ENCODE measurements at places on chromosomes 12 and 14.
A peak's percentile ranks its signal among the peaks of the same experiment; 100 is the strongest.

- H3K4me1 ChIP-seq: no peaks in the 10 kb centered on the region
- no peak overlapping the region for H3K4me3 ChIP-seq
- DNase-seq: no peak
- H3K27me3 ChIP-seq: no peaks in the 10 kb centered on the region
Observed at GRCh38 chr12:100986595-100987547, 192.3 kb downstream of the ANO4 start.

DNA sequence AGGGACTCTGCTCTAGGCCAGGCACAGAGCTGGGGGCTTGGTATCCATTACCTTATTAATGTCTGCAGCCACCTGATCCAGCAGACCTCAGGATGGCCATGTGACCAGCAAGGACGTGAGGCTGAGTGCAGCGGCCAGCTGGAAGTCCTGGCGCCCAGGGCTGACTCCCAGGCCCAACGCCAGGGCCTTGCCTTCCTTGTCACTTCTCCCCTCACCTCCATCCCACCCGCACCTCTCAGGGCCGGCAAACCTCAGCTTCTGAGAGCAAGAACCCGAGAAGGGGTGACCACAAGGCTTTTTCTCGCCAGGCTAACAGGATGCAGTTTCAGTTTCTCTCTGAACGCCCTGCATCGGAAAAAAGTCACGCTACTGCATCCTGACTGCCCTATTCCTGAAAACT is 15.4 kb downstream of the RAB35 start:
- H3K27me3 ChIP-seq: no peaks in the 10 kb centered on the region
- H3K4me3 ChIP-seq: no peak overlapping the region
- peaks cover 51% of the 10 kb centered on the region for H3K36me3 ChIP-seq

DNA sequence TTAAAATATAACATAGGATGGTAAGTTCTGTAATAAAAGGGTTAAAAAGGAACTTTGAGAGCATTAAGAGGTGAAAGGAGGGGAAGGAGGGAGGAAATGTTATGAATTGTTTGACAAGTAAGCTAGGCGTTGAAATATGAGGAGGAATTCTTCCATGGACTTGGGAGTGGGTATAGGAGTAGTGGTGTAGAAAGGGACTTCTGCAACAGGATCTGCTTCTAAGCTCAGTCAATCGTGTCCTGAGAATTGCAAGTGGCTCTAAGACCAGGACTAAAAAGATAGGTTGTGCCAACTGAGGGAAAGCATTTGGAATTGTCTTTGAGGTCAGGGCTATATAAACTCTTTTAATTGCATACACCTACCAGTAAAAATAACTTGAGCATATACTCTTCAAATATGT is 74.1 kb upstream of the SLC38A2 start:
- H3K4me3 ChIP-seq: no peak overlapping the region
- no peaks in the 10 kb centered on the region for H3K36me3 ChIP-seq
- no peak overlapping the region for H3K27ac ChIP-seq
- H3K4me1 ChIP-seq: peaks cover 31% of the 10 kb centered on the region

DNA sequence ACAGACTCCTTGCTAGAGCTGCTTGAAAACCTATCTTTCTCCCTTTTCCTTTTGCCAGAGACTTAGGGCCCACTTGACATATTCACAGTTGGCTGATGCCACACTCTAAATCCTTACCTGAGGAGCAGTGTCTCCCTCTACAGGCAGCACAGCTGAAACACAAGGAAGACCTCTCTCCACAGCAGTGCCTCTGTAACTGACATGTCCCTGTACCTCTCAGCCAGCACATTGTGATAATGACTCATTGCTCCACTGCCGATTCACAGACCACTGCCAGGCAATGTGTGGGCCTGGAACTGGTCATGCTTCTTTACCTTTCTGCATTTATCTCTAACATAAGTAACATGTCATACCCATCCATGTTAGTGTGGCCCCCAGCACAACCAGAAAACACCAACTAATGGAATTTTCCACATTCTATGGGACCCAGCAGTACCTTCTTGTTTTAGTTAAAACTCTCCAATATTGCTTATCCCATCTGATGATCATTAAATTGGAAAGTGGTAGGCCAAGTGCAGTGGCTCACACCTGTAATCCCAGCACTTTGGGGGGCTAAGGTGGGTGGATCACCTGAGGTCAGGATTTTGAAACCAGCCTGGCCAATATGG is 56.5 kb downstream of the GTF2A1 start:
- H3K36me3 ChIP-seq: no peaks in the 10 kb centered on the region
- no peak overlapping the region for H3K27ac ChIP-seq
- no peak overlapping the region for H3K4me3 ChIP-seq
- no peaks in the 10 kb centered on the region for H3K27me3 ChIP-seq

- no peak overlapping the region for H3K27ac ChIP-seq
- peaks cover 4% of the 10 kb centered on the region for H3K4me1 ChIP-seq
- H3K36me3 ChIP-seq: no peaks in the 10 kb centered on the region
- H3K27me3 ChIP-seq: no peaks in the 10 kb centered on the region
Observed at GRCh38 chr12:97142737-97143410, 235.8 kb downstream of the NEDD1 start.

DNA sequence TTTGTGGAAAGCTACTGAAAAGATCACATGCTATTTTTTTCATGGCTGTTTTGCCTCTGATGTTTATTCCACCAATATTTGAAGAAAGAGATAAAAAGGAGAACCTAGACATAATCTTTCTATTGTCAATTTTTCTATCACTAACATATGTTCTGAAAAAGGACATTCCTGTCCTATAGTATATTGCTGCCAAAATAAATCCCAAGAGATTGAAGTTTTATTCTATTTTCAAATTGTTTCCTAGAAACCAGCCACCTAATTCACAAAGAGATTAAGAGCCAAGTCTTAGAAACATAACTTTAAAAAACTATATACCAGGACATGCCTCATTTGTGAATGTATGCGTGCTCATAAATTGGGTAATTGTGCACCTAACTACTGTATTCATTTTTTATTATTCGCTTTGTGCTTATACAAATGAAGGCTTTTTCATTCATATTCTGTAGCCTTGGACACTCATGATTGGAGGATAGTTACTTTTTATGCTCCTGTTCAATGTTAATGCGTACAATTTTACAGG is 200.7 kb downstream of the FUT8 start:
- H3K4me1 ChIP-seq: no peaks in the 10 kb centered on the region
- H3K27ac ChIP-seq: no peak overlapping the region

- H3K27me3 ChIP-seq: no peaks in the 10 kb centered on the region
- DNase-seq: no peak
- no peaks in the 10 kb centered on the region for H3K36me3 ChIP-seq
- H3K27ac ChIP-seq: no peak overlapping the region
- no peaks in the 10 kb centered on the region for H3K4me1 ChIP-seq
Observed at GRCh38 chr12:97404093-97404492, 58.5 kb upstream of the RMST start.

DNA sequence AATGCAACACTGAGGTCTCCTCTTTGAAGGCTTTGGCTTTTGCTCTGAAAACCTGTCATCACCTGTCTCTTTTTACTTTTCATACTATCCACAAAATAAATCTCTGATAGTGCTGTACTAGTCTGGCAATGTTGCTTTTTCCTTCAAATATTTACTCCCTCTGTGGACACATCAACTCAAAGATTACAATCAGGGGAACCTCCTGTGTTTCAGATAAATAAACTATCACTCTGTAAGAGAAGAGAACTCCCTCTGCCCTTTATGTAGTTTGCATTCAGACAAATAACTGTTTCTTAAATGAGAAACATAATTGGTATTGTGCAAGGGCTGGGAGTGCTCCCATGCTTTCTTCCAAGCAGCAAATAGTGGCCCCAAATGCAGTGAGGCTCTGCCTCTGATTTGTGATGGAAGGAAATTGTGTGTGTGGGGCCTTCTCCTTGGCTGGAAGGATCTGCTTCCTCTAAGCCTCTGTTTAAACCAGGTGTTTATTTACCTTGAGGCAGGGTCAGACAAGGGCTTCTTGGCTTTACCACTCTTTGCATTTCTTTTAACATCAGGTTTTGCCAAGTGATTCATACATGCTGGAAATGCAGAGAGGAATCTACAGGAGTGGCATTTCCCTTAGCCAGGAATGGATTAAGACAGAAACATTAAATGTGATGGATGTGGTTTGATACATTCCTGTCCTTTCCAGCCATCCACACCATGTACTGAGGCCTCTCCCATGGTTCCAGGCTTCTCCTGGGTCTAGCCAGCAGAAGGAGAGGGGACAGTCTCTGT is 69.0 kb downstream of the AKAP6 start:
- no peaks in the 10 kb centered on the region for H3K36me3 ChIP-seq
- no peak overlapping the region for H3K4me3 ChIP-seq
- no peak overlapping the region for H3K27ac ChIP-seq
- no peaks in the 10 kb centered on the region for H3K27me3 ChIP-seq
- H3K4me1 ChIP-seq: peaks cover 4% of the 10 kb centered on the region

DNA sequence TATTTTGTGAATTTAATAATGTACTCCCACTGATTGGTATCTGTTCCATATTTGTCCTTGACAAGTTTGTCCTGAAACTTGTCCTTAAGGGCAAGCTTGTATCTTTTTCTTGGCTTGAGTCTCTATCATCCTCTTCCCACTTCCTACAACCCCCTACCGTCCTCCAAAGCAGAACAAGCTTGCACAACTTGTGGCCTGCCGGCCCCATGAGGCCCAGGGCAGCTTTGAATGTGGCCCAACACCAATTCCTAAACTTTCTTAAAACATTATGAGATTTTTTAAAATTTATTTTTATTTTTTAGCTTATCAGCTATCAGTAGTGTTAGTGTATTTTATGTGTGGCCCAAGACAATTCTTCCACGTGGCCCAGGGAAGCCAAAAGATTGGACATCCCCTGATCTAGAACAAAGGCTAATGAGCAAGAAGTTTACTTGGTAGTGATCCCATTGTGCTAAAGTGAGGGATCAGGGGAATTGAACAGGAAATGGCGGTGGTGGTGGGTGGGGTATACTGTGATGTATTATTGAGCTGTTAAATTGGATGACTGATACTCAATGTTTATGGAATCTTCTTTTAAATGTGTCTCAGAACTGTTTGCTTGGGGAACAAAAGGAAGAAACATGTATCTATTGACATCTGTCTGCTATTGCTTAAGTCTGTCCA is 37.8 kb downstream of the TMX1 start:
- DNase-seq: no peak
- H3K27ac ChIP-seq: no peak overlapping the region
- H3K4me1 ChIP-seq: no peaks in the 10 kb centered on the region
- no peaks in the 10 kb centered on the region for H3K36me3 ChIP-seq

GRCh38 chr14:61335049-61335448 is 13.7 kb downstream of the PRKCH start:
- no peak overlapping the region for H3K4me3 ChIP-seq
- H3K36me3 ChIP-seq: no peaks in the 10 kb centered on the region
- no peak overlapping the region for H3K27ac ChIP-seq
- peaks cover 21% of the 10 kb centered on the region for H3K4me1 ChIP-seq
- DNase-seq: no peak

DNA sequence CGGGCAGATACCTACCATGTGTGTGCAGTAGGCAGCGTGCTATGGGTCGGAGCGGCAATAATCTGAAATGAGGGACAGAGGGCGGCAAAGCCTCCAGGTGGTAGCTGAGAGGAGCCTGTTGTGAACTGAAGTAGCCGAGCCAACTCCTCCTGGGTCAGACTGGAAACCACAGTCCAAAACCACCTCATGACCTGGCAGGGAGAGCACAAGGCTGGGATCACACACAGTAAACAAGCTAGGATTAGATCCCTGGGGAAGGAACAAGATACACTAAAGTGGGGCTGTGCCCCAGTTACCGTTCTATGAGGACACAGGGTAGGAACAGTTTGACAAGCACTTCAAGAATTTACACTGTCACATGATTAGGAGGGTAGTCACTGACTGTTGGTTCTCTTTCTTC is 49.0 kb downstream of the AREL1 start:
- DNase-seq: peak; percentile 24
- peaks cover 90% of the 10 kb centered on the region for H3K36me3 ChIP-seq
- no peak overlapping the region for H3K27ac ChIP-seq
- H3K4me3 ChIP-seq: no peak overlapping the region

- no peak overlapping the region for H3K27ac ChIP-seq
- H3K36me3 ChIP-seq: no peaks in the 10 kb centered on the region
- H3K4me3 ChIP-seq: no peak overlapping the region
- H3K4me1 ChIP-seq: peaks cover 11% of the 10 kb centered on the region
- no peaks in the 10 kb centered on the region for H3K27me3 ChIP-seq
Observed at GRCh38 chr14:100381395-100382105, 58.4 kb downstream of the SLC25A47 start.

GRCh38 chr14:104876251-104876699 is 11.2 kb downstream of the CEP170B start:
- no peak overlapping the region for H3K4me3 ChIP-seq
- no peaks in the 10 kb centered on the region for H3K4me1 ChIP-seq
- DNase-seq: peak; percentile 44
- H3K27ac ChIP-seq: no peak overlapping the region
- H3K36me3 ChIP-seq: peaks cover 4% of the 10 kb centered on the region

DNA sequence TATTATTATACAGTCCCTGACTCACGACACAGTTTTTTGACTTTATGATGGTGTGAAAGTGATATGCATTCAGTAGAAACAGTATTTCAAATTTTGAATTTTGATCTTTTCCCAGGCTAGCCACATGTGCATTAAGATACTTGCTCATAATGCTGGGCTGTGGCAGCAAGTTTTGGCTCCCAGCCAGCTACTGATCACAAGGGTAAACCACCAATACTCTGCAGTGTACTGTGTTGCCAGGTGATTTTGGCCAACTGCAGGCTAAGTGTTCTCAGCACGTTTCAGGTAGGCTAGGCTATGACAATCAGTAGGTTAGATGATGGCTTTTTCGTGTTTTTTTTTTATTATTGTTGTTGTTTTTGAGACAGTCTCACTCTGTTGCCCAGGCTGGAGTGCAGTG is 69.4 kb upstream of the ACTN1 start:
- peaks cover 79% of the 10 kb centered on the region for H3K4me1 ChIP-seq
- no peak overlapping the region for H3K4me3 ChIP-seq
- no peak overlapping the region for H3K27ac ChIP-seq

GRCh38 chr14:103899316-103899715 is 28.9 kb upstream of the TDRD9 start:
- H3K4me1 ChIP-seq: no peaks in the 10 kb centered on the region
- no peaks in the 10 kb centered on the region for H3K27me3 ChIP-seq
- H3K4me3 ChIP-seq: no peak overlapping the region
- H3K36me3 ChIP-seq: no peaks in the 10 kb centered on the region
- peak; percentile 21 for DNase-seq

- no peak for DNase-seq
- no peak overlapping the region for H3K27ac ChIP-seq
- no peaks in the 10 kb centered on the region for H3K4me1 ChIP-seq
- H3K4me3 ChIP-seq: no peak overlapping the region
Observed at GRCh38 chr12:125954362-125954761, 889.1 kb downstream of the AACS start.

GRCh38 chr12:75560167-75560566 is 48.8 kb upstream of the KRR1 start:
- DNase-seq: no peak
- no peak overlapping the region for H3K27ac ChIP-seq
- no peaks in the 10 kb centered on the region for H3K4me1 ChIP-seq
- H3K36me3 ChIP-seq: no peaks in the 10 kb centered on the region
- H3K4me3 ChIP-seq: no peak overlapping the region

- H3K27ac ChIP-seq: no peak overlapping the region
- peaks cover 30% of the 10 kb centered on the region for H3K4me1 ChIP-seq
- H3K36me3 ChIP-seq: no peaks in the 10 kb centered on the region
- H3K4me3 ChIP-seq: no peak overlapping the region
- DNase-seq: no peak
Observed at GRCh38 chr12:1572731-1573130, 21.6 kb downstream of the FBXL14 start.

GRCh38 chr12:122687086-122687485 is 16.1 kb downstream of the HCAR2 start:
- no peaks in the 10 kb centered on the region for H3K4me1 ChIP-seq
- DNase-seq: no peak
- H3K4me3 ChIP-seq: no peak overlapping the region
- H3K27ac ChIP-seq: no peak overlapping the region
